ENCODE measurements at places on chromosomes 4 and X.

DNA sequence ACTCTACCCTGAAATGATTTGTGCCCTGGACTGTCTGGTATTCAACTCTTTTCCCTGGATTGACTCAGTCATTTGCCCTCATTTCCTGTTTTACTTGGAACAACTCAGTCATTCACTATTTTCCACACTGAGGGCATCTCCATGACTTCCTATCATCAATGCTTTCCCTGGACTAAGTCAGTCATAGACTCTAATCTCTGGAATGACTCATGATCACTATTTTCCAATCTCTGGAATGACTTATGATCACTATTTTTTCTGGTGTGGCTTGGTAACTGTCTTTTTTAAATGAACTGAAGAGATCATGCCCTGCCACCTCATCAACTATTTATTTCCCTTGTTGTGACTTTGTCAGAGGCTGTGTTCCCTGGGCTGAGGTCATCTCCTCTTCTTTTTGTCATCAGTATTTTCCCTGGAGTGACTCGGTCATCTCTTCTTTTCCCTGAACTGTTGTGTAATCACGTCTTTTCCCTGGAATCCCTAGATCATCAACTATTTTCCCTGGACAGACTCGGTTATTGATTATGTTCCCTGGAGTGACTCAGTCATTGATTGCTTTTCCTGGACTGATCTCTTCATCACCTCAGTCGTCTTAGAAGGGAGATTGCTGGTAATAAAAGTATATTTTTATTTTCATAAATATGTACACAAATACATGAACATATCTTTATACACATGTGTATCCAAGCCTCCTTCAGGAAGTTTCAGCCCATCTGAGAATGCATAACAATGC, 327.1 kb upstream of the VCX start:
- no peak for DNase-seq

DNA sequence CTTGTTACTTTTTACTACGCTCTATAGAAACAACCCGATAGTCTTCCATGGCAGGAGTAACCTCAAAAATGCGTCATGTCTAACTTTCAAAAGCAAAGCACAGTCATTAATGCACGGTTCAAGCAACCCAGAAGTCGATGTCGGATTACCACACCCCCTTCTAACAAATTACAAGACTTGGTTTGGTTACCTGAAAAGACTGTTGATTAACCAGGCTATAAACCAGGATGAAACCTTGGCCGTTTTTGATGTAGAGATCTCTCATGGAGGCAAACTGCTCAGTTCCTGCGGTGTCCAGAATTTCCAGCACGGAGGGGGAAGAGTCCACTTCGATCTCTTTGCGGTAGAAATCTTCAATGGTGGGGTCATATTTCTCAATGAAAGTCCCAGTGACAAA, 2.4 kb downstream of the RAP2C start:
- peak; percentile 11 for DNase-seq

- DNase-seq = peak; percentile 20
These were observed at the start of gene STAG2 for GRCh38 chrX:123961268-123962005. Gene STAG2, plus strand, starts transcription at chrX:123961706. Its CDS starts 60,922 bp downstream, at chrX:124022628.

DNA sequence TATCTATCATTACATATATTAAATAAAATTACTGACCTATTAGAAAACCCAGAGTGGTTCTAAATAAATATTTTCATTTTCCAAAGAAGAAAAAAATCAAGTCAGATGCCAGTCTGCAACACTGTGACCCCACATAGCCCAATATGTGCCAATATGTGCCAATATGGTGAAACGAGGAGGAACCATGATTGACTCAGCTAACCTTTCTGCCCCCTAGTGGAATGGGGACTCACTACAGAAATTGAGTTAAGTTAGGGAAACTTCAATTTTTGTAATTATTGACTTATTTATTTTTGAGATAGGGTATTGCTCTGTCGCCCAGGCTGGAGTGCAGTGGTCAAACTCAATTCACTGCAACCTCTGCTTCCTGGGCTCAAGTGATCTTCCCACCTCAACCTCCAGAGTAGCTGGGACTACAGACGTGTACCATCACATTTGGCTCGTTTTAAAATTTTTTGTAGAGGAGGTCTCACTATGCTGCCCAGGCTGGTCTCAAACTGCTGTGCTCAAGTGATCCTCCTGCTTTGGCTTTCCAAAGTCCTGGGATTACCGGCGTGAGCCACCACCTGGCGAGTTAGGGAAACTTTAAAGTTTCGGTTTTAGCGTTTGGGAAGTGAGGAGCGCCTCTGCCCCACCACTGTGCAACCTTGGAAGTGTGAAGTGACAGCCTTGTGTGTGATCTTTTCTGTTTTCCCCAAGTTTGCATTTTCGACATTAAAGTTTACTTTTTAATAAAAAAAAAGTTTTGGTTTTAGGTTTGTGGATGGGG, 116.8 kb upstream of the SHISA3 start:
- DNase-seq = no peak

- no peak for DNase-seq
These were observed 22.4 kb downstream of the TLR2 start for GRCh38 chr4:153706519-153706918.

DNA sequence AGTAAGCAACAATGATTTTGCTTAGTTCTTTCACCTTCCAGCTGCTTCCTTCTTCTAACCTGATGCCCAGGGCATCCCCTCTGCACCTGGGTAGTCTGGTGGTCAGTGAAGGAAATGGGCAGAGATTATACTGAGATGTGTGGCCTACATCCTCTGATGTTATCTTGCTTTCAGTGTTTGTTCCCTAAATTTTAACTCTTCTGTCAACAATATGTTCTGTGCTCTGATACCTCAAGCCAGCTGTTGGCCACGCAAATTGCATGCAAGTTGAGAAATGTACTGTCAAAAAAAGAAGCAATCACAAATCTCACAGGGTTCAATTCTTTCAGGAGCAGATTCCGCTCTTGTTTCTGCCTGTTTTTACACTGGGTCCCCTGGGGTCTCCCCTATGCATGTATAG, 73.8 kb downstream of the FBXW7 start:
- no peak for DNase-seq

Data from T-helper 22 cell (primary cell).